Dermis microvascular lymphatic vessel endothelial cell (primary cell): ENCODE measurements at places on chromosomes 5 and 9.
A peak's percentile ranks its signal among the peaks of the same experiment; 100 is the strongest.

DNA sequence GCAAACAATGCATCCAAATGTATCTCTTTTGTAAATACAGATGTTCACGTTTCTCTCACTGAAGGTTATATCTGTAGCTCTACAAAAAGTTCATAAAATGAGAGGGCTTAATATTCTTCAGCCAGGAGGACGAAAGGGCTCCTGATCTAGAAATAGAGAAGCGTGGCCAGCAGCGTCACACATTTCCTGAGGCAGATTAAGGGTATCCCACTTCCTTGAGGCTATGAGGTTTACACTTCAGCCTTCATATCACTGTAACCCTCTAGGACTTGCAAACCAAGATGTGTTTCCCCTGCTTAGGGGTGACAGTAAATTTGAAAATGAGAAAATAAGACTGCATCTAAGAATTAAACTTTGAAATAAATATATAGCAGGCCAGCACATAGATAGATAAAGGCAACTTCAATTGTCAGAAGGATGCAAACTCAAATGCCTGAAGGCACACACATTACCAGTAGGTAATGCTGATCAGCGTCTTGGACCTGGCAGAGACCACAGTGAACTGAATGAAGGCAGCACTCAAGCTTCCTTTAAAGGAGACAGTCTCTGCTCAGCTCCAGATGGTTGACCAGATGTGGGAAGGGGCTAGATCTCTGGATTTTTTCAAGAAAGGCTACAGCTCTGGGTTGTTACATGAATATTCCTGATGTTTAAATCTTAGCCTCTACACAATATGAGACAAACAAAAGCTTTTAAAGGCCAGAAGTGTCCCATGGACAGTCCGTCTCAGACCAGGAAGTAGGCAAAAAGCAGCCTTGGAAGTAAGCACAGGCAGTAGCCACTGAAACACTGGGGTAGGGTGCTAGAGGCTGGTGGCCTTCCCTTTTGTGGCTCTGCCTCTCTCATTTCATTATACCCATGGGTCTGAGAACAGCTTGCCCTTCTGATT lies 197.7 kb downstream of the MCTP1 start:
- no peak for DNase-seq

DNA sequence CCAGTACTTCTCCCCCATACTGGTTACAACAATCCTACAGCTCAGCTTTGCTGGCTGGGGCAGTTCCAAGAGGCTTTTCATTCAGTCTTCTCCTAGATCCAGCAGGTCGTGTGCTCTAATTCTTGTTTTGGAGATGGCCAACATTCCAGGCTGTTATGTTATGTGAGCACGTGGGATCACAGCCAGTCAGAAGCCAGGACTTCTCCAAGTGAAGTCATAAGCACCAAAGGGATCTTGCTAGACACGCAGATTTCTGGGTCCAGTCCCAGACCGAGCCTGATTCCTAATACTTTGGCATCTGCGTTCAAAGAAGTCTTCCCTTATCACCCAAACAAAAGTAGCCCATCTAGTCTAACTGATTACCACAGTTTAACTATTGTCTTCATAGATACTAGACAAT lies 1.4 kb upstream of the LARP1 start:
- DNase-seq: no peak

- DNase-seq: no peak
Observed at GRCh38 chr9:70444904-70445303, 30.4 kb upstream of the KLF9 start.

DNA sequence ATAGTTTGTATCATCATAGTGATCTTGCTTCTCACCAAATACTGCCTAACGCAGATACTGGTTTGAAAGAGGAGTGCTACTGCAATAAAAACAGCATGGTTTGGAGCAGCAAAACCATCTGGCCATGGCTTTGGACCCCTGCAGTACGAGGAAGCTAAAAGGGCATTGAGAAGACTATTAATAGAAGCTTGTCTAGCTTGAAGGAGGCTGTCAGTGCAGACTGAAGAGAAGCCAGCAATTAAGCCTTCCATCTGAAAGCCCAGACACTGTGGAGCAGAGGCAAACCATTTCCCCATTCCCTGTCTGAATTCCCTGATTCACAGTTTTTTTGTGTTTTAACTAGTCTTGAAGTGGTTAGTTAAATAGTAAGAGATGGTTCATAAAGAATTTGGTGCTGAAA lies 281.6 kb downstream of the PTPRD start:
- DNase-seq: no peak

DNA sequence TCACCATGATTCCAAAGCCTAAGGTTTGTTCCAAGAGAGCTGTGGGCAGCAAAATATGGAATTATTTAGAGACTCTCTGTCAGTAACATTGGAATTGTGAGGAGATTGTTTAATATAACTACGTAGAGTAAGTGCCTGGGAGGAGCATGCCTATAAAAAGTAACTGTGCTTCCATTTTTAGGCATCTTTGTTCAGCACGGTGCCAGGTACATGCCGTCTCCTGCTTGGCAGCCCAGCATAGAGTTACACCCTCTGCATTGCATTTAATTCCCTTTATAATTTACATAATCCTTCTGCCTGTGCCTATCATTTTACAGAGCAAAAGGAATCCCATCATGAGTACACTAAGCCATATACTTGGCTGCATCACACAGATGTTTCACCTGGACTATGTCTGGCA lies 32.1 kb upstream of the ALDH1A1 start:
- DNase-seq: no peak

DNA sequence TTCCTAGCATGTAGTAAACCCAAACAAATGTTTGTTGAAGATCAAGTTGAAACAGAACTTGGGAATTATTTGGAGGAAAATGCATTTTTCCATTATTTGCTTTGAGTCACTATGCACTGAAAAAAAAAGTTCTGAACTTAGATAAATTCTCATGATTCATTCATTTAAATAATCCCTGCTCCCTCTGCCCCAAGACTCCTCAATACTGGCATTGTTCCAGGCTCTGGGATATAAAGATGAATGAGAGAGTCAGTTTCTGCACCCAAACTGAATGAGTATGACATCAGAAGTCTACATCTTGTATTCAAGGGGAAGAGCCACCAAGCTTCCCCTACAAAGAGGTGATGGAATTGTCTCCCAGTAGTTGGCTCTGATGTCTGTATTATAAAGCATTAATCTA lies 123.9 kb downstream of the SEC61B start:
- DNase-seq: peak; percentile 60

- DNase-seq: no peak
Observed at GRCh38 chr5:8417316-8418048, 548.5 kb downstream of the MTRR start.

DNA sequence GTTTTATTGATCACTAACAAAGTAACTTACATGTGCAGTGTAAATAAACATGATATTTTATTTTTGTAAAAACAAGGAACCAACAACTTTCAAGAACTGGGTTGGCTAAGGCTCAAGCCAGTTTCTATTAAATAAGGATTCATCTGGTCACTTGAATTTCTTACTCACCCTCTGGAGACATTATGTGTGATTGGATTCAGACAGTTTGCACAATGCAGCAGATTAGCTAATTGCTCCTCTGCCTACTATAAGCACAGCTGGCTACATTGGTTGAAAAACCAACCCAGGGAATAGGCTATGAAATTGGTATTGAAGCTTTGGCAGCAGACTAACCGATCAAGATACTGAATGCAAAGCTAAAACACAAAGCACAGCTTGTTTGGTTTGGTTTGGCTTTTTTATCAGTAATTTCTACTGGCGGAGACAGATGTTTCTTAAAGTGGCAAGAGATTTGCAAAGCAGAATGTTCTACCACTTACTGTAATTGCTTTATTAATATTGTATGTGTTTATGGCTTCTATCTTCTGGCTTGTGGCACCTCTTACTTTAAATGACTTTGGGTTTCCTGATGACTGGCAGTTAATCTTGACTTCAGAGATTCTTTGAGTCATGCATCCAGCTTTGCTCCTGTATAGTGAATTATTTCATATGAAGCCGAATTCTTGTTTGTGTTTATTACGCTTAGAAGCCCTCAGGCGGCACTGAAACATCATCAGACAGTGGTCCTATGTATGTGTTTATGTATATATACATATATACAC lies 231.5 kb downstream of the MPDZ start:
- no peak for DNase-seq

- DNase-seq: no peak
Observed at GRCh38 chr9:124260769-124261603, 3.2 kb downstream of the NEK6 start.

DNA sequence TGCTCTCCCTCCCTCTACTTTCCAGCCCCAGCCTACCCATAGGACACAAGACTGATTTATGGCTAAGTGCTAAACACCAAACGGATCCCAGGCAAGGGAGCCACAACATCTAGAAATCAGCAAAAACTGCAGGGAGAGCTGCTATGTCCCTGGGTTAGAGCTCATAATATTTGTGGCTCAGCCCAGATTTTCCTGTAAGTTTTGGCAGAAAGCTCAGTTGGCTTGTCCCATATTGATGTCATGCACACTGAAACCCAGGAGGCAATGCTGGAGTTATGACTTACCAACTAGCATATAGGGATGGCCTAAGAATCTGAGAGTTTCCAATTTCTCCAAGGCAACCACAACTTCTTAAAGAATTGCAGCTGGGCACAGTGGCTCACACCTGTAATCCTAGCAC lies 44.7 kb upstream of the MYOT start:
- no peak for DNase-seq

DNA sequence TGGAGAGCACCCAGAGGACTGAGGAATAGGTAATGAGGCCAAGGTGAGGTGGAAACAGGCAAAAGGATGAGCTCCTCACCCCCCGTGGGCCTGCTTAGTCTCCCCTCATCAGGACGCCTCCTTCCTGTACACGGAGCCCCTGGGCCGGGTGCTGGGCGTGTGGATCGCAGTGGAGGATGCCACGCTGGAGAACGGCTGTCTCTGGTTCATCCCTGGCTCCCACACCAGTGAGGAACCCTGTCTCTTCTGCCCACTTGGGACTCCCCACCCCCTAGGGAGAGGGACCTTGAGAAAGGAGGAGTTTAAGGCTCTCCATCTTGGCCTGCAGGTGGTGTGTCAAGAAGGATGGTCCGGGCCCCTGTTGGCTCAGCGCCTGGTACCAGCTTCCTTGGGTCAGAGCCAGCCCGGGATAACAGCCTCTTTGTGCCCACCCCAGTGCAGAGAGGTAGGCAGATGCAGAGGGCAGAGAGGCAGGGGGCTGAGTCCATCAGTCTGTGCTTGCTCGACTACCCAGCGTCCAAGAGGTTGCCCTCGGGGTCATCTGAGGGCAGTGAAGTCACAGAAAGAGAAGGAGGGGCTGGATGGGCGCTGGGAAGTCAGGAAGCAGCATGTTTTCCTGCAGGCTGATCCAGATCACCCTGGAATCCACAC lies 7.0 kb downstream of the DOLK start:
- no peak for DNase-seq

- no peak for DNase-seq
Observed at GRCh38 chr5:127529904-127530682, 12.7 kb downstream of the PRRC1 start.

DNA sequence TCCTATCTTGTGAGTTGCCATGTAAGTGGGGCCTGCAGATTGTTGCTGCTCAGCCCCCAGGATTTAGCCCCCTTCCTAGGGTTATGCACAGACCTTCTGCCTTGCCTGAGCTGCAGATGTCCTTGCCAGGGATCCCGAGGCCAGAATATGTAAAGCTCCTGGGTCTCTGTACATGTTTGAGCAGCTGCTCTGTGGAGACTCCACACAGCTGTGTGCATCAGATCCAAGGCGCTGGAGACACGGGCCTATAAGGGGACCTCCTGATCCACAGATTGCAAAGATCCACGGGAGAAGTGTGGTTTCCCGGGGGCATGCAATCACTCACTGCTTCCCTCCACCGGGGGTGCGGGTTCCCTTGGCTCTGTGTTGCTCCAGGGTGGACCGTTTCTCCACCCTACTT lies 28.9 kb downstream of the TAF11L14 start:
- no peak for DNase-seq

DNA sequence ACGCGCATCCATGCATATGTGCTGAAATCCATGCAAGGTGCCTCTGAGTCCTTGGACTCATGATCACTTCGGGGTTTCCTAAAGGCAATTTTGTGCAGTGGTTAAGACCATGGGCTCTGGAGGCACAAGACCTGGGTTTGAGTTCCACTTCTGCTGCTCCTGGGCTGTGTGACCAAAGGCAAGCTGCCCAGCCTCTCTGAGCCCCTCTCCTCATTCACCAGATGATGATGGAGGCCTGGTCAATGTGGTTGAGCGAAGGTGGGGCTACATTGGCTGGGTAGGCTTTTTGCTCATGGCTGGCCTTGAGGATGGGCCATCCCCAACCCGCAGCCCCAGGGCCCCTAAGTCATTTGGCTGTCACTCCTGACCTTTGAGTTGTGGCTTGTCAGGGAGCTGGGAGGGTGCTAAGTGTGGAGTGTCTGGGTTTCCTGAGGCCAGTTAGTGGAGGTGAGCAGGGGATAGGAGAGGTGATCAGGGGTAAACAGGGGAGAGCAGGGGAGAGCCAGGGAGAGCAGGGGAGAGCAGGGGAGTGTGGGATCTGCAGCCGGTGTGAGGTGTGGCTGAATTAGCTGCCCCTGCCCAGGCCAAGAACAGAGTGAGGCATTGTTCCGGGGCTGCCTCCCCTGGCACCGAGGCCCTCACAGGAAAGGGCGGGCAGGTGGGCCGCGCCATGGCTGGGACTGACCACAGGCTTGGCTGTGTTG lies 64.6 kb upstream of the SYNPO start:
- no peak for DNase-seq

- DNase-seq: no peak
Observed at GRCh38 chr5:144135113-144135762, 35.2 kb downstream of the YIPF5 start.

GRCh38 chr5:89769975-89770374 lies 639.6 kb downstream of the CETN3 start:
- DNase-seq: no peak

GRCh38 chr5:43674536-43674935 lies 71.6 kb downstream of the NNT start:
- no peak for DNase-seq

- no peak for DNase-seq
Observed at GRCh38 chr5:84986688-84987087, 602.0 kb upstream of the EDIL3 start.

GRCh38 chr5:31854181-31855133 lies 215.5 kb downstream of the PDZD2 start:
- peak; percentile 78 for DNase-seq

- no peak for DNase-seq
Observed at GRCh38 chr5:132901036-132901435, 27.6 kb downstream of the LEAP2 start.

- DNase-seq: no peak
Observed at GRCh38 chr9:134686896-134687295, 45.3 kb downstream of the COL5A1 start.

GRCh38 chr9:128862401-128862851 lies 19.3 kb downstream of the KYAT1 start:
- no peak for DNase-seq

- no peak for DNase-seq
Observed at GRCh38 chr5:1959231-1959630, 76.5 kb upstream of the IRX4 start.
